ENCODE measurements at places on chromosomes 2 and 18.

- no peak for DNase-seq
Observed at GRCh38 chr18:46260879-46261143, 156.6 kb downstream of the HAUS1 start.

DNA sequence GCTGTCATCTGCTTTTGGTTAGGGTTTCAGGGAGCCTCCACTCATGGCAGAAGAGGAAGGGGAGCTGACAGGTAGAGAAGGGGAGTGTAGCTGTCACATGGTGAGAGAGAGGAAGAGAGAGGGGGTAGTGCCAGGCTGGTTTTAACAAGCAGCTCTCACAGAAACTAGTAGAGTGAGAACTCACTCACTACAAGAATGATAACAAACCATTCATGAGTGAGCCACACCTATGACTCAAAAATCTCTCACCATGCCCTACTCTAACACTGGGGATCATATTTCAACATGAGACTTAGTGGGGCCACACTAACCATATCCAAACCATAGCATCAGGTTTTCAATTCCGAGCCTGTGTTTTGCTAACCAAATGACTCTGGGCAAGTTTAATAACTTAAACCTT lies 274.9 kb upstream of the VWC2L start:
- no peak for DNase-seq

- no peak for DNase-seq
Observed at GRCh38 chr18:3114026-3114425, 101.1 kb upstream of the LPIN2 start.

- DNase-seq, result peak; percentile 76
Observed at GRCh38 chr2:127735537-127736399, 34.5 kb downstream of the SFT2D3 start.

GRCh38 chr2:43025709-43026295 lies 200.6 kb downstream of the ZFP36L2 start:
- no peak for DNase-seq
